ENCODE measurements at places on chromosomes 16 and 17. TPM values are rescaled to one million over a fixed set of nuclear protein-coding genes. Genes with fewer than 3 reads are reported as not detected.

DNA sequence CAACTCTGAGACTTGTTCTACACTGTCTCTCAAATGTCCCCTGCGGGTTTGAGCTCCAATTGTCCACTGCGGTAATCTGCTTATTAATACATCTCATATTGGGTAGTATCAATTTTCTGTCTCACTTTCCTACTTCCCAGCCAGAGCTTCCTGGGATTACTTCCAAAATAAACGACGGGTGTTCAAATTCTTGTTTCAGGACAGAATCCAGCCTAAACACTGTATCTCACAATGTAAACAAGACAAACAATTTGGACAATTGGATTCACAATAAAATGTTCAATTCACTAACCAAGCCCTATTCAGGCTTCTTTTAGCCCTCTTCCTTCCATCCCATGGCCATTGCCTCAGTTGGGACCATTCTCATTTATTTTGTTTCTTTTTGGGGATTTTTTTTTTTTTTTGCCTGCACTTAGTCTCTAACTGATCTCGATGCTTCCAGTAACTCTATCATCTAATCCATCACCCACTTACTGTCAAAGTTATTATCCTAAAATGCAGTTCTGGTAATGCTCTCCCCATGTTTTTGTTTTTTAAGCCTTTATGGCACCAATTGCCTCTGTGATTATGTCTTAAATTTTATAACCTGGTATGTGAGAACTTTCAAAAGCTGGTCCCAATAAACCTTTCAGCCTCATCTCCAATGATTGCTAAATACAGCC, 2.0 kb upstream of the VAT1L start:
- DNase-seq = no peak

- DNase-seq = no peak
These were observed 15.7 kb downstream of the SLC16A3 start for GRCh38 chr17:82244413-82245133.

SLC4A1 gene
- total RNA-seq = 1.5 TPM

FAM20A gene
- total RNA-seq = 29.9 TPM

DNA sequence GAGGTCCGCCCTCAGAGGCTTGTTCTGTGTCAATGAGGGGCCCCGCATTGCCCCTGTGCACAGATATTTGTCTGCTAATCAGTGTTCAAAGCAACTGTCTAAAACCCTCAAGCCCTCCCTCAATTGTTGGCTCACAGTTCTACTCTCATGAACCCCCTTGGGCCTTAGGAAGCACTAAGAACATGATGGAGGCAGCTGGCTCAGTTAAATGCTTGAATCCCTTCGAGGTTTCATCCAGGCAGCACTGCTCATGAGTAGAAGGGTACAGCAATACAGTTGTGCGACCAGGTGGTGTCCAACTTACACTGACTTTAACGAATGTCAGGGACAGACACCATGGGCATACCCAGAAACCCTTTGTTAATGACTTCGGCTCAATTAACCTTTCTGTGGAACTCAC, 89.2 kb upstream of the WSCD1 start:
- DNase-seq = no peak

DNA sequence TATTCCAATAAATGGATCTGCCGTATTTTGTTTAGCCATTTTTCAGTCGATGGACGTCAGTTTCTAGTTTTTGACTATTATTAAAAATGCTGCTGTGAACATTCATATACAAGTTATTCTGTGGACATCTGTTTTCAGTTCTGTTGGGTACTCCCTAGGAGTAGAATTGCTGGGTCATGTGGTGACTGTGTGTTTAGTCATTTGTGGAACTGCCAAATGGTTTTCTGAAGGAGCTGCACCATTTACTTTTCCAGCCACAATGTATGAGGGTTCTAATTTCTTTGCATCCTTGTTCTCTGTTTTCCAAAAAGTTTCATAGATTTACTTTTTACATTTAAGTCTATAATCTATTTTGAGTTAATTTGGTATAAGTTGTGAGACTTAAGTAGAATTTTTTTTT, 29.5 kb downstream of the CYLD start:
- no peak for DNase-seq
